Activated CD8-positive, alpha-beta memory T cell treated with anti-CD3 and anti-CD28 coated beads for 1 hour (primary cell): ENCODE measurements at places on chromosomes 5 and 9.

- DNase-seq = no peak
Measured at GRCh38 chr9:106890608-106891007, 27.6 kb downstream of the ZNF462 start.

- DNase-seq = no peak
Measured at GRCh38 chr9:13478639-13479038, 199.1 kb upstream of the MPDZ start.

DNA sequence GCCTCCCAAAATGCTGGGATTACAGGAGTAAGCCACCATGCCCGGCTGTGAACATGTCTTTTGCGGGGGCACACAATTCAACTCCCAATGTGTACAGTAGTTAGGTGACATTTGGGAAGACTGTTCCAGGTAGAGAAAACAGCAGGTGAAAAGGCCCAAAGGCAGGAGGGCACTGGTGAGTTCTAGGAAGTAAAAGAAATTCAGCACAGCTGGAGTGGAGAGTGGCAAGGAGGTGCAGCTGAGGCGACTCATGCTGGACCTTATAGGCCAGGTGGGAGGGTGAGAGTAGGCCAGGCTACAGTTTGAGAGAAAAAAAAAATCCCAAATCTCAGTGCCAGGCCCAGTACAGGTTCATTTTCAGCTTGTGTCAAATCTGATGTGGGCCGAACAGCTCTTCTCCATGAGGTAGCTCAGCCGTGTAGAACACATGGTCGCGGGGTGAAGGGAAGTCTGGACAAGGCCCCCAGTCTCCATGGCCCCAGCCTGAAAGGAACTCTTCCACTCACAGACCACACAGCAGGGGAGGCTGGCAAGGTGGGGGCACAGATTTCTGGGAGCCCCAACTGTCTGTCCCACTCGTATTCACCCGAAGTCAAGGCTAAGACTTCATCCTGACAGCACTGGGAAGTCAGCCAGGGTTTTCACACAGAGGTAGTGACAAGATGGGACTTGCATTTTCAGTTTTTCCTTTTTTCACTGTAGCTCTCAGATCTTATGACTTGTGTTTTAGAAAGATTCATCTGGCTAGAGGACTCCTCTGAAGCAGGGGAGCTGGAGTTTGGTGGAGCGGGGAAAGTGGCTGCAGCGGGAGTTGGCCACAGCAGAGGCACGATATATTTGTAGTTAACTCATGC lies 4.5 kb upstream of the HNRNPAB start:
- no peak for DNase-seq

- no peak for DNase-seq
Measured at GRCh38 chr5:102750151-102750834, 4.8 kb upstream of the PAM start.

GRCh38 chr9:119004618-119004990 lies 364.6 kb downstream of the BRINP1 start:
- DNase-seq = no peak

DNA sequence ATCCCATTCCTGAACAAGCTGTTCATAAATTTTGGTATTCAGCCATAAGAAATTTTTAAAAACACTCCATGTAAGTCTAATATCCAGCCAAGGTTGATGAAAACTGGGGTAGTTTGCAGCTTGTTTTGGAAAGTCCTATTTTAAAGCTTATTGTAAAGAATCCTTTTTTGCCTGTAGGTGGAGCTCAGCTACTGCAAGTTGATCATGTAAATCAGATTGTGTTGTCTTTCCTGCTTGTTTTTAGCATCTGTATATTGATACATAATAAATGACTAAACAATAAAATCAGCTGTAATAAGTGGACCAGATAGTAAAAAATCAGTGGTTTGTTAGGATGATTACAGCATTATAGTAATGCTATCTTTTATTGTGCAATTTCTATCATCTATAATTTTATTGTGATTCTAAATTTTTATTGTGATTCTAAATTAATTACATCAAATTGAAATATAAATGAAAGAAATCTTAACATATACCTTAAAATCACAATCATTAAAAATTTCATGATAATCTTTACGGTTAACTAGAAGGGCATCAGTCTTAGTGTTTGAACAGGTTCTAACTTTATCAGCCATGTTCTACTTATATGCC lies 42.4 kb downstream of the CWC27 start:
- no peak for DNase-seq

DNA sequence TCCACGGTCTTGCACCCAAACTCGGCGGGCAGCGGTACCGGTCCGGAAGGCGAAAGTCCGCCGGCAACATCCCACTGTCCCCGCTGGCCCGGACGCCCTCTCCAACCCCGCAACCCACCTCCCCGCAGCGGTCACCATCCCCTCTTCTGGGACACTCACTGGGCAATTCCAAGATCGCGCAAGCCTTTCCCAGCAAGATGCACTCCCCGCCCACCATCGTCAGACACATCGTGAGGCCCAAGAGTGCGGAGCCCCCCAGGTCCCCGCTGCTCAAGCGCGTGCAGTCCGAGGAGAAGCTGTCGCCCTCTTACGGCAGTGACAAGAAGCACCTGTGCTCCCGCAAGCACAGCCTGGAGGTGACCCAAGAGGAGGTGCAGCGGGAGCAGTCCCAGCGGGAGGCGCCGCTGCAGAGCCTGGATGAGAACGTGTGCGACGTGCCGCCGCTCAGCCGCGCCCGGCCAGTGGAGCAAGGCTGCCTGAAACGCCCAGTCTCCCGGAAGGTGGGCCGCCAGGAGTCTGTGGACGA lies 33.3 kb downstream of the CD180 start:
- no peak for DNase-seq

GRCh38 chr5:129379406-129379805 lies 80.7 kb upstream of the ADAMTS19 start:
- no peak for DNase-seq

GRCh38 chr9:2963307-2963706 lies 119.4 kb upstream of the PUM3 start:
- no peak for DNase-seq

- no peak for DNase-seq
Measured at GRCh38 chr5:143757116-143757515, 54.8 kb upstream of the HMHB1 start.

DNA sequence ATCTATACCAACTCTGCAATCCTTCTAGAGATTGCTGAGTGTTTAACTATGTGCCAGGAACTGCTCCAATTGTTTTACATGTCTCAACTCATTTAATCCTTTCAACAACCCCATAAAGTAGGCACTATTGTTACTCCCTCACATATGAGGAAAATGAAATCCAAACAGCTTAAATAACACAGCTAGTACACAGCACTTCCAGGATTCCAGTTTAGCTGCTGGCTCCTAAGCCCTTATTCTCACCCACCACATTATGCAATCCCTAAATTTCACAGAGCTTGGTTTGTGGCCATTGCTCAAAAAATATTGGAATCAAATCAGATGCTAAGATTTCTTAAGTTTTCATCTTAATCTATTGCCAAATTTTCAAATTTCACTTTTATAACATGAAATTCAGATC lies 84.9 kb downstream of the PRELID2 start:
- no peak for DNase-seq

DNA sequence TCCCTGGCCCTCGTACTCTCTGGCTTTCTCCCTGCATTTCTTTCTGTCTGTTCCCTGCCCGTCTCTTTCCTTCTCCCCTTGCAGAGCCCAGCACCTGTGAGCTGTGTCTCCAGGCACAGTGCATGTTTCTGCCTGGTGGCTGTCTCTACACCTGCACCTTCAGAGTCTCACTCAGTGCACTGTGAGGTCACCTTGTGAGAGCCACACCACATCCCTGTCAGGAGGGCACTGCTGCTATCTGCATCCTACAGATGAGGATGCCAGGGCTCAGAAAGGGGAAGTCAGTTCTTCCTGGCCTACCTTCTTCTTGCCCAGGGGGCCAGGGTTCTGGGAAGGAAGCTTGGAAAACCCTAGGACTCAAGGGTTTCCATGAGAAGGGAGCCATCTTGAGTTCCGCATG lies 69.7 kb upstream of the NEURL1B start:
- DNase-seq = no peak

GRCh38 chr5:122907276-122907675 lies 61.9 kb downstream of the SNX24 start:
- no peak for DNase-seq

DNA sequence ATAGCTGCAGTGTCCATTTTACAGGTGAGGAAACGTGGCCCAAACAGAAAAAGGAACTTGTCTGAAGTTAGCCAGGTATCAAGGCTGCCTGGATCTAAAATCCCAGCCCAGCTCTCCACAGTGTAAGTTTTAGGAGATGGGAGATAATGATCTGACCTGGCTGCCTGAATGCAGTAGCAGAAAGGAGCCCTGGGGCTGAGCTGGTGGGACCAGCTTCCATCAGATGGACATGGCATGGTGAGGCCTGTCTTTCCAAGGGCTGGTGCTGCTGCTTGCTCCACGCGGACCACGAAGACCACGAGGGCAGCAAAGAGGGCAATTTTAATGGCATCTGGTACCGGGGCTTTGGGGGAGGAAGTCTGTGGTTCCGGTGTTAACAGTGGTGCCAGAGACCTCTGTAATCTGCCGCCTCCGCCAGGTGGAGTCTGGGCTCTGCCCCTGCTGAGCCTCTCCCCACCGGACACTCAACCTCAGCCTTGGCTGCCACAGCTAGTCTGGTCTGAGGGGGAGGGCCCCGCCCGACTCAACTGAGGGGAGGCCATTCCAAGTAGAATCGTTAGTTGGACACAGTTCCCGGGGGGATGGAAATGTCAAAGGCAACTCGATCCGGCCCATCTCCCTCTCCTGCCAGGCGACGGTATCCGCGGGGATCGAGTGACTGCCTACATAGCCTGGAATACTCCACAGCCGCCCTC lies 650 bp downstream of the MYORG start:
- no peak for DNase-seq

- no peak for DNase-seq
Measured at GRCh38 chr5:76084496-76085242, 1.5 kb downstream of the SV2C start.

DNA sequence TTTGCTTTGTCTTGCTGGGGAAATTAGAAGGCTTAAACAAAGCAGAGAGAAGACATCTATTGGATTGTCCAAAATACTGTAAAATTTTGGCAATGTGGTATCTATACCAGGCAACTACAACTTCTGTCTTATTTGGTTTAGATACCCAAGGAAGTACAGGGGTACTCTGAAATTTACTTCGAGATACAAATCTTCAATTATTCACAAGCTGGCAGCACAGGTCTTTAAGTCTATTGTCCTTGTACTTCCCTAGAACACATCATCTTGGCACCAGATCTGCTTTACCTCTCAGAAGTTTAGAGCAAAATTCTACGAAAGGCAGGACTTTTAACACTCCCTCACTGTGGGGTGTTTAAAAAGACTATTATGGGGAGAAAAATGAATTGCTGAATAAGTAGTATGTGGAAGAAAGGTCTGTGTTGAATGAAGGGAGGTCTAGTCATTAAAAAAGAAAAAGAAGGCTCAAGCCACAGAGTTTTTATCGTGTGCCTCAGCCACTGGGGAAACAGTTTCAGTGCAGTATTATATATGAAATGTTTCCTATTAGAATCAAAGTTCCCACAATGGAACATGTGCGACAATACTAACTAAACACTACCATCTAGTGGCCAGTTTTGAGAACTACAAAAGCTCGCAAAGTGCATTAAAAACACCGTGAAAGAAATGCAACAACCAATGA lies 93.7 kb downstream of the PDE4D start:
- DNase-seq = no peak

DNA sequence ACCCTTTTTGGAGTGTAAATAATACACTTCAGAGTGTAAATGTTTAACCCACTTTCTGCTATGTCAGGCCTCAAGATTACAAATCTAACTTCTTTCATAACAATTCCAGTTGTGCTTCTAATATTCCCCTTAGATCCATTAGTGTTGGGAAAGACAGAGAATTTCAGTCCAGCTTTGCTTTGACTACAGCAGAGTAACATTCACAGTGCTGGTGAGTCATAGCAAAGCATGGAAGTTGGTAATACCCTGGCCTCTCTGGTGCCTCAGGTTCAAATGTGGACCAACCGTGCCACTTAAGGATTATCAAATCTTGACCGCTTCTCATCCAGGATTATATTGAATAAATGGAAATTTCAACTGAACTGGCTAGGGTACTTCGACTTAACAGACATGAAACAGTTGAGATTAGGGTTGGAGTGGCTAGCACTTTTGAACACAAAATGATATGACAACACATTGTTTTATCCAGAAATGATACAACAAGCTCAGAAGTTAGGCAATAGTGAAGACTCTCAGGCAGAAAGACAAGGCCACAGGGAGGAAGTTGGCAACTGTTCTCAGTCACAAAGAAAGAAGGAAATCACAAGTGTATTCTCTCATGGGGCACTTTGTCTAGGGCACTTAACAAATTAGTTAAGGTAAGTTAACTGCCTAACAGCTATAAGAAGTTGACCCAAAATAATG lies 24.4 kb upstream of the RASA1 start:
- DNase-seq = no peak

- DNase-seq = no peak
Measured at GRCh38 chr5:169020102-169020501, 280.8 kb downstream of the SLIT3 start.

DNA sequence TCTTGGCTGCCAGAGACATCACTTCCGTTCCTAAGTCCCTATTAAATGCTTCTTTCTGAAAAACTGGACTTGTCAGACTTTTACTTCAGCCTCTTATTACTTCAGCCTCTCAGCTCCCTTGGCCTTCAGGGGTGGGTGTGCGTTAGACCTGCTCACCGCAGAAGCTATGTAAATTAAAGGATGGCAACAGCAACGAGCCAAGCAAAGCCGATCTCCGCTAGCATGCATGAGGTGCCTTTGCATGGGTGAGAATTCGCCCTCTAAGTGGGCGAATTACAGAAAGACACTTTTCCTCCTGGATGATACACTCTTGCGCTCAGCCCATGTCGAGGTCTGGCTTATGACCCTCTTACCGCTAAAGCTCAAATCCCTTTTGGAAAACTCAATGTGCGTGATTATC lies 10.9 kb upstream of the IL3 start:
- DNase-seq = no peak

- no peak for DNase-seq
Measured at GRCh38 chr9:98080326-98080725, 23.8 kb downstream of the NANS start.

DNA sequence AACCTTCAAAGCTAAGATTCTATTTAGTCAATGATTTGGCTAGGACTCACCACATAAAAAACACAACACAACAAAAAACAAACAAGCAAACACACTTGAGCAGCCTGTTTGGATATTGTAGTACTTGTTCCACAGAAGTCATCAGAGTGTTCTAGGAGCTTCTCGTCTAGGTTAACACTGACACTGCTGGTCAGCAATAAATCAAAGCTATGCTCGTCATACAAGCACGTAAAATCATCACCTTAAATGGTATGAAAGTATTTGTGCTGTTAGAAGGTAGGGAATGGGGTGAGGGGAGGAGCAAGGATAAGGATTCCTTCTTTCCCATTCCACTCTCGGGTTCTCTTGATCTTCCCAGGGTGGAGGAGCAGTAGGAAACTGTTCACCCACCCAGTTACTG lies 88.0 kb downstream of the ARL15 start:
- no peak for DNase-seq

DNA sequence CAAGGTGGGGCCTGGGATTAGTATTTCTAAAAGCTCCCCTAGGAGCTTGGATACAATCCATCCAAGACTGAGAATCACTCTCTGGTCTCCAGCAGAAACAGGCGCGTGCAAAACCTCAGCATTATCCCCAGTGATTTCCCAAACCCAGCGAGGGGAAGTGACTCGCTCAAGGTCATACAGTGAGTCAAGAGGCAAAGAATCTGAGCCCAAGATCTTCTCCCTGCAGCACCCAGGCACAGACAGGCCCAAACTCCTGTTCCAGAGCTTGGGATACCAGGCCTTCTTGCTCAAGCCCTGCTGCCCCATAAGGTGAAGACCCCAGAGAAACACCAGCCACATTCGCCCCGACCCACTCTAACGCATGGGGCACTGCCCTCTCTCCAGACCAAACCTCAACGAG lies 33.2 kb downstream of the SHB start:
- no peak for DNase-seq
